ENCODE measurements at places on chromosomes 7 and 10. TPM values are rescaled to one million over a fixed set of nuclear protein-coding genes. Genes with fewer than 3 reads are reported as not detected.

GRCh38 chr10:114294549-114294948, 55.5 kb downstream of the VWA2 start:
- DNase-seq = no peak

INSYN2A gene
- total RNA-seq = 0.85 TPM

DNA sequence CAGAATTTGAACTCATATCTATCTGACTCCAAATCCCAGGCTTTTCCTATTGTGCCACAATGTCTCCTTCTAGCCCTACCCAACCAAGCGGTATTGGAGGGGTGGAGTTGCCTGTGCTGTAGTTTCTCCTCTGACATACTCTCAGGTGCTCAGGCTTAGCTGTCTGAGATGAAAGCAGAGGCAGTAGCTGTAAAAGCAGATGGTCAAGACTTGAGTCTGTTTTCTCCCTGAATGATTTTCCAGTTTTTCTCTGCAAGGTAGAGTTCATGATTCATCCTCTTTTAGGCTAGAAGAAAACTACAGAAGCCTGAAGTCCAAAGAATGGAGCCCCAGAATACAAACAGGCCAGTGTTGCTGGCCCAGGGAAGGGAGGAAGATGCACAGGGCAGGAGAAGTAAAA, 130.0 kb downstream of the PDE1C start:
- DNase-seq = no peak

DNA sequence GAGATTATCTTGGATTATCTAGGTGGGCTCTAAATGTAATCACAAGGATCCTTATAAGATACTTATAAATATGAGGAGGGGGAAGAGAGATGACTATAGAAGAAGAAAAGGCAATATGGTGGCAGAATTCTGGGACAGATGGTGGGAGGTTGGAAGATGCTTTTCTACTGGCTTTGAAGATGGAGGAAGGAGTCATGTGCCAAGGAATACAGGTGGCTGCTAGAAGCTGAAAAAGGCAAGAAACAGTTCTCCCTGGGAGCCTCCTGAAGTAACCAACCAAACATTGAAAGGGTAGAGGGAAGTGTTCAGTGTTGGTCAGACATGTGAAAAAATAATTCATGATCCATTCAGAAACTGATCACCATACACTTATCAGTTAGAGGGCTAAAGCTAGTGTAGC, 213.3 kb downstream of the WDR11 start:
- DNase-seq = no peak
